ENCODE measurements at places on chromosomes 1 and 21.
A peak's percentile ranks its signal among the peaks of the same experiment; 100 is the strongest.

- DNase-seq = no peak
These were observed 296.7 kb upstream of the USP25 start for GRCh38 chr21:15433091-15433490.

- no peak for DNase-seq
These were observed 493.7 kb upstream of the ZP4 start for GRCh38 chr1:238384381-238384780.

DNA sequence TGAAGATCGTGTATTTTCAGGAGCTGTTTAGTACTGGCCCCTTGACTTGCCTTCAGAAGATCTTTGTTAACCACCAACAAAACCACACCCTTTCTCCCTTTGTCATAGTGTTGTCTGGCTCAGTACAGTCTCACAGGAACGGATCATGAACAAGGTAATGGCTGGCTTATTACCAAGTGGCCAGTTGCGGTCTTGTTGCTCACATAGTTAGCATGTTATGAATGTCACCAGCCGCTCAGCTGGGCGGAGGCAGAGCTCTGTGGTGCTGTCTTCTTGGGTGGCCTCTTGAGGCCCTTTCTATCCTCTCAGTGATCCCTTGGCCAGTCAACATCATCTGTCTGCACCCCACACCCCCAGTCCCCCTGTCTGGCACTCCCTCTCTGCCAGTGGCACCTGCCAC is 21.4 kb downstream of the CNIH3 start:
- peak; percentile 100 for DNase-seq

GRCh38 chr1:20359451-20360330 is 69.0 kb downstream of the VWA5B1 start:
- DNase-seq = no peak

GRCh38 chr1:151942882-151943281 is 33.6 kb upstream of the THEM4 start:
- DNase-seq = no peak

GRCh38 chr1:70718086-70718630 is 307.1 kb downstream of the CTH start:
- no peak for DNase-seq

DNA sequence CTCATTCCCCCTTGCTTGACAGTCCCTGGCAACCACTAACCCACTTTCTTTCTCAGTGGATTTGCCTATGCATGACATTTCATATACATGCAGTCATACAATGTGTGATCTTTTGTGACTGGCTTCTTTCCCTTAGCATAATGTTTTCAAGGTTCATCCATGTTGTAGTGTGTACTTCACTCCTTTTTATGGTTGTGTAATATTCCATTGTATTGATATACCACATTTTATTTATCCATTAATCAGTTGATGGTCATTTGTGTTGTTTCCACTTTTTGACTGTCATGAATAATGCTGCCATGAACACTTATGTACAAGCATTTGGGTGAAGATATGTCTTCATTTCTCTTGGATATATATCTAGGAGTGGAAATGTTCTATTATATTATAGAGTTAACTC is 127.7 kb upstream of the GRIK3 start:
- no peak for DNase-seq

DNA sequence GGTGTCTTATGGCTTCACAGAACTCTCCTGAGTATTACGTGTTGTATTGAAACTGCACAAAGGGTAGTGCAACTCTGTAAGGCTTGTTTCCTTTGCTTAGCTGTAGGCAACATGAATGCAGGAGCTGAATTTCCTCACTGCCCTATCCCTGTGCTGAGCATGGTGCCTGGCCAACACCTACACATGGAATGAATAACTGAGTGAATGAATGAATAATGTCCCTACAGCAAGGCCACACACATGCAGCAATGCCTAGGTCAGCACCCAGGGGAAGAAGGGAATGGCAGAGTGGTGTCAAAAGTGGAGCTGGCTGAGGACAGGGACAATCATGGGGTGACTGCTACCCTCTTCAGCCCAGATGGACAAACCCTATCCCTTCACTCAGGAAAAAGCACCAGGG is 655.9 kb downstream of the PTPRU start:
- no peak for DNase-seq

- DNase-seq = no peak
These were observed 54.2 kb downstream of the SEC16B start for GRCh38 chr1:177915641-177916040.
